ENCODE measurements at places on chromosomes 16 and 17.

DNA sequence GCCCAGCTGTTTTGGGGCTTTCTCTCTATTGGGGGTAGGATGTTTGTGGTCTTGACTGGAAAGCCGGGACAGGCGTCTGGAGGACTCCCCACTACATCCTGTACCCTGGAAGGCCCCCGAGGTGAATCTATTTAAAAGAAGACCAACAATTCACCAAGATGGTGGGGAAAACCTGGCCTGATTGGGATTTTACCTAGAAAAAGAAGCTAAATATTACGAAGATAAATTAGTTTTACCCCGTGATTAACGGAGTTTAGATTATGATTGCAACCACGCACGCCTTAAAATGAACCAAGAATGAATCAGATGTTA is 779 bp upstream of the CCDC102A start:
- DNase-seq = no peak

DNA sequence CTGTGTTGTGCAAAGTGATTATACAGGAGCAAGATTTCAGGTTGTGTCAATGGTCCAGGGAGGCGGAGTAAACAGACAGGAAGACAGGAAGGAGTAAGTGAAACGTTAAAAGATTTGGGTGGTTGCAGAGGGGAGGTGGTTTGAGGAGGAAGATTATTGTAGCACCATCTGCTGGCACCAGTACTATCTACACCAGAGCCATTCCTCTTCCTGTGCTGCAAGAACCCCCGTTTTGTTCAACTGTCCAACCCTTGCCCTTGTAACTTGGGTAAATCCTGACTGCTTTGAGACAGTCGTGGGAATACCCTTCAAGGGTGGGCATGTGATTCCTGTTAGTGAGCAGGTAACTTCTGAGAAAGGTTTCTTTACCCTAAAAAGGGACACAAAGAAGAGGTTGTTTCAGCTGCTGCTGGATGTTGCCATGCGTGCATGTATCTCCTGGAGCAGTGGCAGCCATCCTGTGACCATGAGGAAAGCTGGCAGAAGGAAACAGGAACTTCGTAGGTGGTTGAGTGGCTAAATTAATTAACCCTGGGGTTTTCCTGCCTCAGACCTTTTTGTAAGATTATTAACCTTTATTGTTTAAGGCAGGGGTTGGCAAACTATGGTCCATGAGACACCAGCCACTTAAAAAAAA is 124.1 kb downstream of the PRKCA start:
- DNase-seq = no peak

DNA sequence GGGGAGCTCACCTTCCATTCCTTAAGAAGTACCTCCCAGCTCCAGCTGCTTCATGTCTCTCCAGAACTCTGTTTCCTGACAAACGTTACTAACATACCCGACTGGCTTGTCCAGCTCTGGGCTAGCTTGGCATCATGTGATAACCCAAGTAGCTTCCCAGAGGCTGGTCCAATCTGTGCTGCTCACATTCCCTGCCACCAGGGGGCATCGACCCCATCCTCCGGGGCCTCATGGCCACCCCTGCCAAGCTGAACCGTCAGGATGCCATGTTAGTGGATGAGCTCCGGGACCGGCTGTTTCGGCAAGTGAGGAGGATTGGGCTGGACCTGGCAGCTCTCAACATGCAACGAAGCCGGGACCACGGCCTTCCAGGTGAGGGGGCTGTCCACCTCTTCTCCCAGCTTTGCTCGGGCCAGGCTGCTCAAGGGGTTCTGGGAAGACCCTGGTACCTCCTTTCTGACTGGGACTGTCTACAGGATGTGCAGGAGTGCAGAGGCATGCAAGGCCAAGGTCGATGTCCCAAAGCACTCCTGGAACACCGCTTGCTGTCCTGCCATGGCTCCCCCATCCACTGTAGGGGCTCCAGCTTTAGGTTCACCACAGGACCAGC is 7.6 kb downstream of the EPX start:
- DNase-seq = no peak

GRCh38 chr17:66514227-66514806 is 211.9 kb downstream of the PRKCA start:
- DNase-seq = no peak

- DNase-seq = peak; percentile 36
Observed at GRCh38 chr17:42112552-42113176, at the start of gene DHX58. DHX58 (minus strand) TSS chr17:42112714; CDS start chr17:42111892, 822 bp downstream.

- DNase-seq = no peak
Observed at GRCh38 chr16:47699106-47699505, 238.0 kb downstream of the PHKB start.

DNA sequence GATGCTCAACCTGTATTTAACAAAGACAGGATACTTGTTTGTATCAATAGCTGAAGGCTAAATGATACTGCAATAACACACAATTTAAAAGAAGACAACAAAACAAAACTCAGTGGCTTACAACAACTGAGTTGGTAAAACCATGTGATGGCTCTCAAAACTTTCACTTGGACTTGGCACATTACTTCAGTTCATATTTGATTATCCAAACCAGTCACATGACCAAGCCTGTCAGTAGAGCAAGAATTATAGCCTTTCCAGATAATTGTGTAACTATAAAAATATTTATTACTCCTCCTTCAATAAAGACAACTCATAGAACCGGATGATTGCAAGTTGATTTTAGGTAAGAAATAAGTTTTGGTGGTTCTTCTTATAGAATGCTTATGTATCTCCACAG is 56.8 kb downstream of the NQO1 start:
- DNase-seq = no peak
